ENCODE measurements at places on chromosomes 4 and X. TPM values are rescaled to one million over a fixed set of nuclear protein-coding genes. Genes with fewer than 3 reads are reported as not detected.

RBBP7 gene
- total RNA-seq: 151 TPM

PHEX gene
- total RNA-seq: 0.18 TPM

ARX gene
- total RNA-seq: not detected

STK26 gene
- 54.4 TPM for total RNA-seq

TNMD gene
- not detected for total RNA-seq

PLA2G12A gene
- 9.7 TPM for total RNA-seq

CITED1 gene
- 1.4 TPM for total RNA-seq

XAGE1B gene
- not detected for total RNA-seq

ELF2 gene
- total RNA-seq: 40.2 TPM

ZNF185 gene
- 0.59 TPM for total RNA-seq

TCEAL7 gene
- not detected for total RNA-seq

SMIM43 gene
- not detected for total RNA-seq

P2RY8 gene
- total RNA-seq: 126 TPM

HS6ST2 gene
- not detected for total RNA-seq

ARHGAP10 gene
- total RNA-seq: 21.2 TPM

TRIM60 gene
- not detected for total RNA-seq

PWWP3B gene
- total RNA-seq: not detected

RBPJ gene
- total RNA-seq: 166 TPM

PPEF2 gene
- 0.52 TPM for total RNA-seq

CT45A8 gene
- total RNA-seq: not detected

RHOH gene
- total RNA-seq: 127 TPM

YY2 gene
- total RNA-seq: 2.1 TPM

TBC1D9 gene
- total RNA-seq: not detected

TCEAL1 gene
- 3.2 TPM for total RNA-seq

SYTL5 gene
- not detected for total RNA-seq

PAGE2B gene
- not detected for total RNA-seq

FSTL5 gene
- not detected for total RNA-seq

STAP1 gene
- 45.7 TPM for total RNA-seq

PNMA5 gene
- total RNA-seq: 0.09 TPM

AR gene
- total RNA-seq: 0.48 TPM

RBMX2 gene
- total RNA-seq: 22.6 TPM

ZXDA gene
- 3.1 TPM for total RNA-seq

TMEM255A gene
- not detected for total RNA-seq

IL2 gene
- 0.75 TPM for total RNA-seq

OCIAD2 gene
- 84.8 TPM for total RNA-seq

NDUFA1 gene
- 106 TPM for total RNA-seq

ITM2A gene
- 152 TPM for total RNA-seq

NWD2 gene
- not detected for total RNA-seq

GNRHR gene
- not detected for total RNA-seq

TACC3 gene
- total RNA-seq: 220 TPM

HAND2 gene
- total RNA-seq: not detected

MBNL3 gene
- total RNA-seq: 30.4 TPM

TACR3 gene
- total RNA-seq: not detected

ARAP2 gene
- 37.5 TPM for total RNA-seq

ACOX3 gene
- total RNA-seq: 12.2 TPM

PCYT1B gene
- total RNA-seq: 0.09 TPM

CPE gene
- total RNA-seq: 0.16 TPM

LRIT3 gene
- 0.18 TPM for total RNA-seq

CXCL9 gene
- total RNA-seq: 0.09 TPM

H2BW2 gene
- total RNA-seq: not detected

MAGEB10 gene
- not detected for total RNA-seq

CXCL13 gene
- total RNA-seq: 0.30 TPM

TRAM1L1 gene
- total RNA-seq: not detected

TXK gene
- total RNA-seq: 6.8 TPM

PDGFRA gene
- total RNA-seq: 0.34 TPM

F11 gene
- total RNA-seq: not detected

CHIC1 gene
- total RNA-seq: 5.4 TPM

Data from T-helper 2 cell treated with Interferon-gamma antibody and Interleukin-4, amounts not matched to agents 100 ng/mL and 5 ng/mL, for 36 hours (primary cell).